ENCODE measurements at places on chromosomes 11 and 22.

DNA sequence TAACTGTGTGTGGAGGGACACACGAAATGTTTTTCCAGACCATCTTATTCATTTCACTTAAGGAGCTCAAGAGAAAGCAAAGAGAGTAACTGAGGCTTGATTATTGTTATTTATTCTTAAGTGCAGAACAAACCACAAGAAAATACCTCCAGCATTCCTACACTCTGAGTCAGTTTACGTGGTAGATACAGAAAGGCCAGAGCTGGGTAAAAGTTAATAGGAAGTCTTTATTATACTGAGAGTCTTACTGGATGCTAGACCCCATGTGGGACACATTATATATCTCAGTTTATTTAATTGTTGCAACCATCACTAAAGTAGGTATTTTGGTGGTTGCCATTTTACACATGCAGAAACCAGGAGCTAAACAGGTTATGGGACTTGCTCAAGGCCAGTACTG is 261.4 kb upstream of the POU2AF2 start:
- no peak for DNase-seq

DNA sequence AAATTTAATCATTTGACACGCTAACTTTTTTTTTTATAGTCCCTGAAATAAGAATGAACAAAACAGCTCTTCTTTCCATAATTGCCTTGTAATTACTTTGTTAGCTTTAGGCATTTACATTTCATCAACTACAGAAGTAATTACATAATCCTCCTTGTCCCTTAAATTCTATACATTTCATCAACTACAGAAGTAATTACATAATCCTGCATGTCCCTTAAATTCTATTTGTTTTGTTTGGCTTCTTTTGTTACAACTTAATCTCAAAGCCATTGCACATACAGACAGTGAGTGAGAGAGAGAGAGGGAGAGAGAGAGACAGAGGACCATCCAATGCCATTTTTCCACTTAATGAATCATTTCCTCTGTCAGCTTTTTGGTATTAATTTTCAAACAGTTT is 873.2 kb downstream of the METTL15 start:
- DNase-seq, result no peak

DNA sequence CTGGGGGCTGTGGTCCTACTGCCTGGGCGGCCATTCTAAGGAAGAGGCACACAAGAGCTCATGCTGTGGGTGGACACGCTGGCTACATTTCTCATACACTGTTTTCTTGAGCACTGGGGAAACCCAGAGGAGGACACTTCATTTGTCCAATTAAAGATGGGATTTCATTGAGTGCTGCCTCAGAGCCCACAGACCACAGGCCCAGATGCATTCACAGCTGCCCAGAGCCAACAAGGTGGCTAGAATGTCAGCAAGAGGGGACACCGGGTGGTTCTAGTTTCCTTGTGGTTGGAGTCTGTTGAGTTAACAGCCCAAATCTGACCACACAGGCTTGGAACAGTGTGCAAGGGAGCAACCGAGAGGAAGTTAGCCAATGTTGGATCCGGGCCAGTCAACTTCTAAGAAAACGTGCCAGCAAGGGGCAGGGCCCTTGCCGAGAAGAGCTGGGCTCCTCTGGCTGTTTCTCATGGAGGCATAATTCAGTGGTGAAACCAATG is 35.0 kb upstream of the SORL1 start:
- DNase-seq, result peak; percentile 67

DNA sequence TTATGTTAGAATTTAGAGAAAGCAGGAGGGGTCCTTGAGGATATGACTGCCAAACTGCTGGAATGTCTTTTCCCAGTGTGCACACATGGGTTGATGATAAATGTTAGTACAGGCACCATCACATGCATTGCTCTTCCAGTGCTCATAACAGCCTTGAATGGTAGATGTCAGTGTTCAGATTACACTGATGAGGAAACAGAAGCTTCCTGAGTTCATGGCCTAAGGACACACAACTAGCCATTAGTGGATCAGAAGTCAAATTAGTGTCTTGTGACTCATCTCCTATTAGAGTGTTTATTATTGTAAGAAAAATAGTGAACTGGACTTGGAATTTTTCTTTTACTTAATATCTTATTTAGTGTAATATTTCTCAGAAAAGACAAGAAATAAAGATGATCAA is 241.5 kb downstream of the DDX10 start:
- DNase-seq, result no peak

DNA sequence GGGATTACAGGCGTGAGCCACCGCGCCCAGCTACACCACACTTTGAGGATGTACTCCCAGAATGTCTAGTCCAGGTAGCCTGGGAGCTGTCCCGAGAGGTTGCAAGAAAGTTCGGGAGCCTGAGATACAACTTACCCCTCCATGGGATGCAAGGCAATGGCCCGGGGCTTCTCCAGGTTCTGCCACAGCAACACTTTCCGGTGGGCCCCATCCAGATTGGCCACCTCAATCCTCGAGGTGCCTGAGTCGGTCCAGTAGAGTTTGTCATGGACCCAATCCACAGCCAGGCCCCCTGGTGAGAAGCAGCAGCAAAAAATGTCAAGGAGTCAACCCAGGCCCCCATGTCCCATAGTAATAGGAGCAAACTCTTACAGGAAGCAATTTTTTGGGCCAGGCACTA is 25.5 kb downstream of the LRP4 start:
- no peak for DNase-seq

GRCh38 chr22:48781868-48782267 is 1045.8 kb downstream of the BRD1 start:
- DNase-seq, result no peak

DNA sequence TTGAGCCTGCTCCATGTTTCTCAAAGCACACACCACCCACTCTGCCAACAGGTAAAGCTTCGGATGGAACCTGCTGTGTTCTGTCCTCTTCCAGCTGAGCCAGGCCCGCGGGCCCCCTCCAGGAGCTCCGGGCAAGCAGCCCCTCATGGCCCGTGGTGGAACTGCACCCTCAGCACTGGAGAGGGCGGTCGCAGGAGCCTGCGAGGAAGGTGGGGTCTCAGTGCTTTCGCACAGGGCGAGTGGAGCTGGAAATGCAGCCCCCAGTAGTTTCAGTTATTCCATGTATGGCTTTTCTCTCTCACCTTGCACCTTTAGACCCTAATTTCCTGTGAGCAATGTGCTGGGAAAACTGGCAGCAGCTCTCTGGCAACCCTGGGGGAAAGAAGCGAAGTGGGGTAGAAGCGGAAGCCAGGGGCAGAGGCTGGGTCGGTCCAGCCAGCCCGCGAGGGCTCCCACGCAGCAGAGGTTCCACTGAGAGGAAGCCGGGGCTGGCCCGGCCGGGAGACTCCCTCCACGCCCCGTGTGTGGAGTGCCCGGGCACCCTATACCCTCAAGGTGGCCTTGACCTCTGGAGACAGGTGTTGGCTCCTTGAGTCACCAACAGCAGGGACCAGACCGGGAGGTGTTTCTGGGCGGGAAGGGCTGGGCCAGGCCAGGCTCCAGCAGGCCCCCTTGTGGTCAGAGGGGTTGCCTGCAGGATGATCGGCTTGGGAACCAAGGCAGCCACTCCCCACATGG is 119.9 kb upstream of the TMEM45B start:
- DNase-seq, result peak; percentile 78

- no peak for DNase-seq
These were observed 336.5 kb downstream of the TMEM135 start for GRCh38 chr11:87374038-87374807.

DNA sequence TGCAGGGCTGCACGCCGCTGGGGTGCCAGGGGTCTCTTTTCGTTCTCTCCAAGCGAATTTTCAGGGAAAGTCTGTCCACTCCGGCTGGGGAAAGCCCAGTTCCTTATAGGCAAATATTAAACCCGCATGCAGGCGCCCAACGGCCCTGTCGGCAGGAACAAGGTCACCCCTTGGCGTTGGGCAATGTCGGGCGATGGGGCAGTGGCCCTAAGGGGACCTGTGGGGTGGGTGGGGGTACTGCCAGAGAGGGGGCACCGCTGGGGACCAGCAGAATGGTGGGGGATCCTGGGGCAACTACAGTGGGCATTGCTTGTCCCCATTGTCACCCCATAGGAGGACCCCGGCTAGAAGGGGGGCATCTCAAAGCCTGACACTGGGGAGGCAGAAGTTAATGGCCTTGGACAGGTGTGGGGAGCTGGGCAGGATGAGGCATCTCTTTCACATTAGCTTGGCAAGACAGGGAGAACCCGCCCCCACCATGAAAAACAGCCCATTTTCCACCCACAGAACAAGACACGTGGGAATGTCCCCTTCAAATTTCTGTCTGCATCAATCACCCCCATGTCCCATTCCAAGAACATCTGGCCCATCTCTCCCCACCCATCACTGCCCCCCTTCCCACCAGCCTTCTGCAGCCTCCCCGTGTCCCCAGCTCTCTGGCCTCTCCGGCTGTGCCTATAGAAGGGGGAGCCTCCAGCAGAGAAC is 5.5 kb upstream of the IGF2 start:
- no peak for DNase-seq

DNA sequence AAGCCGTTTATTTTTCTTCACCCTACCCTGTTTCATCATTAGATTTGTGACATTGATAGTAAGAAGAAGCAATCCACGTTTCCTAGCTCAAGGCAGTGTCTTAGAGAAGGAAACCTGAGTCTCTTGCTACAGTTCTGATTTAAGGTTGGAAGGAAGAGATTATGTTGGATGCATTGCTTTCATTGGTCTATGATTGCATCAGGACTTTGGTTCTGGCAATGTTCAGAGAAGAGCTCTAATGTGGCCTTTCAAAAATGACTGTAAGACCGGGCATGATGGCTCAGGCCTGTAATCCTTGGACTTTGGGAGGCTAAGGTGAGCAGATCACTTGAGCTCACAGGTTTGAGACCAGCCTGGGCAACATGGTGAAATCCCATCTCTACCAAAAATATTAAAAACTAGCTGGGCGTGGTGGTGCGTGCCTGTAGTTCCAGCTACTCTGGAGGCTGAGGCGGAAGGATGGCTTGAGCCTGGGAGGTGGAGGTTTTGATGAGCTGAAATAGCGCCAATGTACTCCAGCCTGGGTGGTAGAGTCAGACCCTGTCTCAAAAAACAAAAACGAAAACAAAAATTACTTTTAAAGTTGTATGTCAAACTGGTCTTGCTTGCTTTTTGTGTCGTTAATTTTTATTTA is 4.1 kb downstream of the NUCB2 start:
- no peak for DNase-seq

DNA sequence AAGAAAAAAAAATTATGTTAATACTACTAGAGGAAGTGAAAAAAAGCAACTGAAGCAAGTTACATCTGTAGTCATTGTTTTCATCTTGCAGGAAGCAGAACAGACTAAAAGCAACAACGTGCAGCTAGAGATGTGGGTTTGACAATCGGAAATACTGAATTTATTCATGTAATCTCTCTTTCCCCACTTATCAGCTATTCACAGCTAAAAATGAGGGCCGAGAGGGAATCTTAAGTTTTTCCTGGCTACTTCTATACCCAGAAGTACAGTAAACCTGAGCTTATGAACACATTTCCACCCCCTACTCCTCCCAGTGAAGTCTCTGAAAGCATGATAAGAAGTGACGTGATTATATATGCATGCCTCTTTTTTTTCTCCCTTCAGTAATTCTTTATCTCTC is 116.5 kb downstream of the SPON1 start:
- DNase-seq, result peak; percentile 12

- DNase-seq, result no peak
These were observed 1.5 kb downstream of the DGAT2 start for GRCh38 chr11:75770102-75770501.

- DNase-seq, result no peak
These were observed 2.1 kb downstream of the C11orf16 start for GRCh38 chr11:8930456-8931175.

Measured in activated CD4-positive, alpha-beta T cell treated with anti-CD3 and anti-CD28 coated beads, Interleukin-2, Interleukin-6, amounts not matched to agents 100 ng/mL and 50 ng/mL, durations not matched to agents 16 hours and 8 hours (primary cell).